ENCODE measurements at places on chromosomes 1 and 21.

- no peak for DNase-seq
Measured at GRCh38 chr1:181104042-181104789, 15.7 kb downstream of the IER5 start.

- no peak for DNase-seq
Measured at GRCh38 chr1:201759194-201759815, 69.7 kb upstream of the IPO9 start.

DNA sequence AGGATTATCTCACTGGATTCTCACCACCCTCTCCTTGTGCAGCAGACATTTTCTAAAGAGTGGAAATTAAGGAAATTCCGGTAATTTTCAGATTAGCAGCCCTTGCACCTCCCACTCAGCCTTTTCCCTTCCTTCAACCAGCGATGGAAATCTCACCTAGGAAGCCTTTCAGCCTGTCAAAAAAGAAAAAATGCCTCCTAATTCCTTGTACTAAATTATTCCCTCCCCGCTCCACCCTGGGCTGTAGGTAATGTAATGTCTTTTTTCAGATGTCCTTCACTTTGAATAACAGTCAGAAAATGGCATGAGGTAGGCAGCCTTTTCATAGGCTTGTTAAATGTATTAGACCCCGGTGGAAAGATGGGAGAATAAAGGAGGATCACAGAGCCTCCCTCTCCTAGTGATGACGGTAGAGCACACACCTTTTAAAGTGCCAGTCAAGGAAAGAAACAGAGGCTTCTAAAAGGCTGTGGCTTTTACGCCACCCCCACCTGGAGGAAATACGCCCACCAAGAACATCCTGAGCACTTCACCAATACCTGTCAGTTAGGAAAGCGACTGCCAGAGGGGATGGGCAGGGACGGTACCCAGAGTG lies 62.8 kb upstream of the NEK2 start:
- no peak for DNase-seq

- no peak for DNase-seq
Measured at GRCh38 chr21:17786851-17787181, 32.3 kb downstream of the C21orf91 start.

DNA sequence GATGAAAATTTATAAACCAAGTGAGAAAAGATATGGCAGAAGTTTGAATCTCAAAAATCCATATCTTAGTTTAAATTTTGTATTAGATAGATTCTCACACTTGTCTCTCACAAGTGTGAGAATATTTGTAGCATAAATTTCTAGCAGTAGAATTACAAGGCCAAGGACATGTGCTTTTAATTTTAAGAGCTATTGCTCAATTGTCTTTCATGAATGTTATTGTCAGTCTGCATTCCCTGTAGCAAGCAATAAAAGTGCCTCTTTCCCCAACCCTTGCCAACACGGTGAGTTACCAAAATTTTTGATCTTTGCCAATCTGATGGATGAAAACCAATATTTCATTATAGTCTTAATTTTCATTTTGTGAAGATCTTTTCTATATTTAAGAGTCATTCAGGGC lies 64.0 kb downstream of the CTH start:
- DNase-seq: no peak

GRCh38 chr1:26719205-26719604 lies 23.4 kb downstream of the ARID1A start:
- no peak for DNase-seq

DNA sequence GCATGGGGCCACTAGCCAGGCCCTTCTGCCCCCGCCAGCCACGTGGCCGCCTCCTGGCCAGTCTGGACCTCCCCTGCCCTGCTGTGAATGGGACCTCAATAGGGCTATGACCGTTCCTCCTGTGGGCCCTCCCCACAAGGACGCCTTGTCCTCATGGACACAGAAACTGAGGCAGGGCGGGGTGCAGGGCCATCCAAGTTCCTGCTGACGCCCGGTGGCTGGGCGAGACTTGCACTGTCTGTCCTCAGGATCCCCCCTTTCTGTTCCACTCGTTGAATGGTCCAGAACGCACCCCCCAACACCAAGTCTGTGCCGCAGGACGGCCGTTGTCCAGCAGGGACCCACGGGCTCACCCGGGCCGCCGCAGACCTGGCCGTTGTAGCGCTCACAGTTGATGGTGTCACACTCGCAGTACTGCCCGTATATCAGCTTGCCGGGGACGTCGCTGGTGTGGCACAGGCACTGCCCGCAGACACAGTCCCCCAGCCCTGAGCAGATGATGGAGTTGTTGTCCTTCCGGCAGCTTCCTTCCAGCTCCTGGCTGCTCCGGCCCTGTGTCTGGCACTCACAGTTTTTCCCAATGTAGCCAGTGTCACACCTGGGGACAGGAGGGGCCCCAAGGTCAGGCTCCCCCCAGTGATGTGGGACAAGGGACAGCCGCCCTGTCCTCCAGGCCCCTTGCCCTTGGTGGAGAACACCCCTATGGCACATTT lies 16.3 kb upstream of the PTTG1IP start:
- DNase-seq: no peak

GRCh38 chr21:34846601-34847112 lies 177.9 kb downstream of the CLIC6 start:
- DNase-seq: no peak

- no peak for DNase-seq
Measured at GRCh38 chr1:151807766-151808165, 2.5 kb upstream of the LINGO4 start.

- no peak for DNase-seq
Measured at GRCh38 chr1:74933500-74933899, 200.5 kb downstream of the TYW3 start.

DNA sequence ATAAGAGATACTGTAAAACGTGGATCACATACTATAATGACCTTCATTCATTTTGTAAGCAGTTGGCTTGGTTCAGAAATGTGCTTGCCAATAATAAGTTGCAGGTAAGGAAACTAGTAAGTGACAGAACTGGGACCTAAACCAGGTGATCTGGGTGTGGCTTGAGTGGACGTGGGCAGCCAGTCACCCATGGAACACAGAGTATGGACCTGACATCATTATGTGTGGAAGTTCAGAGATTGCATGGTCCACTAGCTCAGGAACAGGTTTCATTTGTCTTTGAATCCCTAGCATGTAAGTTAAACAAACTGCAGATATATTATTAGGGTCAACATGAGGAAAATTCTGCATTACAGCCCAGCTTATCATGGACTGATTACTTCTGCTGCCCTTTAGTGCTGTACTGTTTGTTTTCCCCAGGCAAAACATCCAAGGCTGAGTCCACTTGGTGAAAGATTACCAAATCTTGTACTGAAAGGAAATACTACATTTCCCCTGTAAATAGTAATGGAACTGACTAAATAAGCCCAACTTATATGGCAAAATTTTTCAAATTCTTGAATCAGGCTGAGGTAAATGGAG lies 327.3 kb upstream of the SGIP1 start:
- DNase-seq: no peak

DNA sequence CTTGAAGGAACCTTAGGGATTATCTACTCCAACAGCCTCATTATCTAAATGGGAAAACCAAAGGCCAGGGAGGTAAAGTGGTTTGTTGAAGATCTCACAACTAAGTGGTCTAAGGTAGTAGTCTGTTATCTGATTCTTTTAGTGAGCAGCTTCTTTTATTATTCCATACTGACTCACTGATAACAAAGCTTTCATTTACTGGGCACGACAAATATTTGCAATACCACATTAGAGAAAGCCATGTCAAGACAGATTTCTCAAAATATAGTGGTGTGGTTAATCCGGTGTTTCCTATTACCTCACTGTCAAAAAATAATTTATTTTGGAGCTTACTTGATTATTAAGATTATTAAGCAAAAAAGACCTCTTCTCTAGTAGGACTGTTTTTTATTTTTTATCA lies 369.1 kb downstream of the S1PR1 start:
- DNase-seq: no peak

GRCh38 chr1:200909757-200910239 lies 15.1 kb downstream of the INAVA start:
- DNase-seq: no peak

- DNase-seq: no peak
Measured at GRCh38 chr1:197320991-197321531, 53.0 kb downstream of the CRB1 start.
